ENCODE measurements at places on chromosomes 11 and 22. TPM values are rescaled to one million over a fixed set of nuclear protein-coding genes. Genes with fewer than 3 reads are reported as not detected.

DNA sequence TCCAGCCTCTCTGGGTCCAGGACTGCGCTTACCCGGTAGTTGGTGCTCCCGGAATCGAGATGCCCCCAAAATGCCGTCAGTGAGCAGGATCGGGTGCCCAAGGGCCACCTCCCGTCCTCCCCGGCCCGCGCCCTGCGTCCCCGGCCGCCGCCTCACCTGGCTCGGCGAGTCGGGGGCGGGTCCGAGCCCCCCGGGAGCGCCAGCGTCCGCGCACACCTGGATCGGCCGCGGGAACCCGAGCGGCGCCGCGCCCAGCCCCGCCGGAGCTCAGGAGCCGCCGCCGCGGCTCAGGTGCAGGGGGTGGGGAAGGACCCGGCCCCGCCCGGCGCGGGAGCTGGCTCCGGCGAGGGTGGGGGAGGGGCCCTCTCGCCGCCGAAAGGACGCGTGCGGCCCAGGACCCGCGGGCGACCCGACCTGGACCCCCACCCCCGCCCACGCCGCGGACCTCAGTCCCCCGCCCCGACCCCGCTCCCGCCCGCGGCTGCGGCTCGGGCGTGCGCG is at the start of gene SHANK2:
Gene SHANK2 (minus strand): TSS at position 309 of the 501 bp plus-strand sequence. CDS start 105,251 bp downstream, outside the sequence.
- peaks cover 27% of the 10 kb centered on the region for H3K27me3 ChIP-seq
- H3K36me3 ChIP-seq, result no peaks in the 10 kb centered on the region
- no peaks in the 10 kb centered on the region for H3K4me1 ChIP-seq
- DNase-seq, result no peak
- H3K27ac ChIP-seq, result no peak within 1 kb of the TSS

- no peaks in the 10 kb centered on the region for H3K36me3 ChIP-seq
- no peak overlapping the region for H3K4me3 ChIP-seq
- H3K27me3 ChIP-seq, result no peaks in the 10 kb centered on the region
- no peak for DNase-seq
- no peak overlapping the region for H3K27ac ChIP-seq
These were observed 20.6 kb downstream of the CYTH4 start for GRCh38 chr22:37302674-37303555.

DNA sequence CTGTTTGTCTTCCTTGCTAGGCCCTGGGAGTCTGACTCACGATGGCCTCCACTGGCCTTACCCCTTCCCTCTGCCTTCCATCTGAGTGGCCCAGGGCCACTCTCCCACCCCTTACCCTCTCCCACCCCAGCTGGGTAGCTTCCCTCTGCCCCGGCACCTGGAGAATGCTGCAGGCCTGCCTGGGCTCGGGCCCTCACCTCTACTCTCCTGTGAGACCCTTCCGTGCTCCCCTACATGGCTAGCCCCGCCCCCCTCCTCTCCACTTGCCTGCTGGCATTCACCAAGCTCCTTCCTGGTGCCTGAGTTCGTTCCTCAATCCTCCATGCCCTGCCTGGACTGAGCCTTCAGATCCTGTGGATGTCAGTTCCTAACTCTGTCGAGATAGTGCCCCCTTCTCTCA is 8.7 kb downstream of the RAB36 start:
- no peaks in the 10 kb centered on the region for H3K27me3 ChIP-seq
- H3K36me3 ChIP-seq, result no peaks in the 10 kb centered on the region
- no peak for DNase-seq
- H3K27ac ChIP-seq, result no peak overlapping the region

DNA sequence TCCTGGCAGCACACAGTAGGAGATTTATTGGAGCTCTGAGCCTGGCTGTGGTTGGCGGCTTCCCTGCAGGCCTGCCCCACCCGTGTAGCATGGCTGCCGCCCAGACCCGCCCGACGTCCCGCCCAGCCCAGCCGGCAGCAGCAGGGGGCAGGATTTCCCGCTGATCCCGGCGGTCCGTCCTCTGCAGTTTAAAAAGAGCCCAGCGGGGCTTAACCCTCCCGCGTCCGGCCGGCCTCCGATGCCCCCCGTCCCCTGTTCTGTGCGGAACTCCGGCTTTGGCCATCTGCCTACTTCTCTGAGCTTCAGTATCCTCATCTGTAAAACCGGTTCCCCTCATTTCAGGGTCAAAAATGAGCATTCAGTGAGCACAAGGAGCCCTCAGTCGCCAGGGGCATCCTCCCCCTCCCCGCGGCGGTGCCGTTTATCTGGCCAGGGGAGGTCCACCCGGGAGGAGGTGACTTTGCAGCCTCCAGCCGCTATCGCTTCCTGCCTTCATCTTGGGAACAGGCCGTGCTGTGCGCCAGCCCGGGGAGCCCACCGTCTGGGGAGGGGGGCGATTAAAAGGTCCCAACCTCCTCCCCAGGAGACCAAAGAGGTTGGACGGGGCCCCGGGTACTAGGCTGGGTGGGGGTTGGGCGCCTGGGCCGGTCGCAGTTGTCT is at the start of gene GAS2L1:
Gene GAS2L1 (plus strand): TSS at position 476 of the 660 bp plus-strand sequence. CDS start 1,456 bp downstream, outside the sequence.
- peak within 1 kb of the TSS; percentile 92 for H3K4me3 ChIP-seq
- no peaks in the 10 kb centered on the region for H3K36me3 ChIP-seq
- peaks cover 27% of the 10 kb centered on the region for H3K4me1 ChIP-seq
- DNase-seq, result peak; percentile 86
- peak within 1 kb of the TSS; percentile 81 for H3K27ac ChIP-seq

GRCh38 chr11:66904981-66905521 is 48.2 kb downstream of the LRFN4 start:
- H3K4me3 ChIP-seq, result no peak overlapping the region
- H3K4me1 ChIP-seq, result peaks cover 5% of the 10 kb centered on the region
- no peaks in the 10 kb centered on the region for H3K36me3 ChIP-seq
- H3K27ac ChIP-seq, result no peak overlapping the region
- DNase-seq, result no peak

DNA sequence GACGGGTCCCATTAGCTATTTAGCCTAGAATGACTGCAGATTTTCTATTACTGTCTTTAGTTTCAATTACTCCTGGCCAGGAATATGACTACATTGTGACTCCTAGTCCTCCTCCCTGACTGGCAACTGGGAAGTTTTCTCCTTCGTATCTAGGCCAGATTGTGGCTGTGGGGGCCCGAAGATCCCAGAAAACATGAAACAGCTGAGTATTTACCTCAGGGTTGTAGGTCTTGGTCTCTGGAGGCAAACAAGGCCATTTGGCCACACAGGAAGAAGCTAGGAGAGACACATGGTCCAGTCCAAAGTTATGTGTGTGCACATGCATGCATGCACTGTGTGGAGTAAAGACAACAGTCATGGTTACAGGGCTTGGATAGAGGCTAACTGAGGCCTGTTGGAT is 10.2 kb upstream of the GDPD4 start:
- no peaks in the 10 kb centered on the region for H3K4me1 ChIP-seq
- H3K36me3 ChIP-seq, result no peaks in the 10 kb centered on the region
- H3K27ac ChIP-seq, result no peak overlapping the region

GRCh38 chr11:65504674-65505465 is 6.0 kb downstream of the MALAT1 start:
- no peaks in the 10 kb centered on the region for H3K27me3 ChIP-seq
- peak overlapping the region; percentile 92 for H3K4me3 ChIP-seq
- H3K27ac ChIP-seq, result peak overlapping the region; percentile 99
- DNase-seq, result no peak
- peaks cover 30% of the 10 kb centered on the region for H3K4me1 ChIP-seq

GRCh38 chr11:115930291-115930690 is 426.1 kb upstream of the CADM1 start:
- H3K36me3 ChIP-seq, result no peaks in the 10 kb centered on the region
- DNase-seq, result no peak
- no peaks in the 10 kb centered on the region for H3K27me3 ChIP-seq
- no peaks in the 10 kb centered on the region for H3K4me1 ChIP-seq
- H3K27ac ChIP-seq, result no peak overlapping the region

DNA sequence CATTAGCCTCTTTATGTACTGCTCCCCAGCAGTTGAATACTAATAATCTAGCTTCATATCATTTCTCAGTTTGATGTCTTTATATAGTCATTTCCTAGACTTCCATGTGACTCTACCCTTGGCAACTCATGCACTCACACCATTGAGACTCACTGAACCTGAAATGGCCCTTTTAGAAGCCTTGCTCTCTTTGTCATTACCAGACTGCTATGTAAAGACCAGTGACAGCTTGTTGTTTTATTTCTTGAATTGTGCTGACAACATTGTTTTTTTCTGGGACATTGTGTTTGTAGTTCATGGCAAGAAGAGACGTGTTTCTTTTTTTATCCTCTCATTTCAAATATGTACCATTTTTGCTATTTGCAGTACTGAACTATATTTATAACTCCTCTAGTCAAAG is 256.5 kb downstream of the CNTN5 start:
- DNase-seq, result no peak
- no peaks in the 10 kb centered on the region for H3K36me3 ChIP-seq
- no peak overlapping the region for H3K4me3 ChIP-seq
- no peak overlapping the region for H3K27ac ChIP-seq
- no peaks in the 10 kb centered on the region for H3K4me1 ChIP-seq

- H3K27ac ChIP-seq, result no peak overlapping the region
- H3K4me1 ChIP-seq, result peaks cover 8% of the 10 kb centered on the region
- no peaks in the 10 kb centered on the region for H3K36me3 ChIP-seq
- H3K27me3 ChIP-seq, result no peaks in the 10 kb centered on the region
- no peak for DNase-seq
- H3K4me3 ChIP-seq, result no peak overlapping the region
These were observed 19.2 kb downstream of the FAM168A start for GRCh38 chr11:73578592-73579185.

- no peaks in the 10 kb centered on the region for H3K4me1 ChIP-seq
- H3K4me3 ChIP-seq, result peak overlapping the region; percentile 7
- H3K27me3 ChIP-seq, result peaks cover 9% of the 10 kb centered on the region
- H3K36me3 ChIP-seq, result no peaks in the 10 kb centered on the region
- peak overlapping the region; percentile 32 for H3K27ac ChIP-seq
- DNase-seq, result peak; percentile 66
These were observed 120.5 kb upstream of the FGF3 start for GRCh38 chr11:69939551-69940245.

DNA sequence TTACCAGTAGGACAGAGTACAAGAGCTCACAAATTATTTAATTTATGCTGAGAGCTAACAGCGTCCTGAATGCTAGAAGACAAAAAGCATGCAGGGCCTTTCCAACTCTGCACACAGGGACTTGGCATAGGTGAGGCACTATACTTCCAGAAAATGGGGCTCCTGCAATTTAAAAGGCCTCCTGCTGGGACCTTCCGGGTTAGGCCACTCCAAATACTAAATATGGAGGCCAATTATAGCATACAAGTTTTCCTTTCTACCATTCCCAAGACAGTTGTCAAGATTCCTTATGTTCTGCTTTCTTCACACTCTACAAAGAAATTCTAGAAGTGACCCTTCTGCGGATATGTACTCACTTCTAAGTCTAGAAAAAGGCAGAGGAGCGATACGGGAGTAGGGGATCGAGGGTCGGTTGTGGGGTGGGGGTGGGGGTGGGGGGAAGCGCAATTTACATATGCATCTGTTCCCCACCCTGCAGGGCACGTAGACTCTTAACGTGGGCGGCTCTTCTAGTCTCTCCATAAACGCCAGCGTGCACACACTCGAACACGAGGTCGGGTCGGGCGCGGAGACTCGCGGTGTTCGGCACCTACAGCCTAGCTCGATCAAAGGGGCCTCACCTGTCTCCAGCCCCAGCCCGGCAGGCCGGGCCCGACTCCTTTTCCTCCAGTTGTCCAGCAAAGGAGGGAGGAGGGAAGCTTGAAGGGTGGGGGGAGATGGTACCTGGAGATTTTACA is 728 bp downstream of the DCUN1D5 start:
- DNase-seq, result peak; percentile 61
- H3K27ac ChIP-seq, result peak overlapping the region; percentile 89
- peaks cover 24% of the 10 kb centered on the region for H3K4me1 ChIP-seq
- H3K4me3 ChIP-seq, result peak overlapping the region; percentile 98

DNA sequence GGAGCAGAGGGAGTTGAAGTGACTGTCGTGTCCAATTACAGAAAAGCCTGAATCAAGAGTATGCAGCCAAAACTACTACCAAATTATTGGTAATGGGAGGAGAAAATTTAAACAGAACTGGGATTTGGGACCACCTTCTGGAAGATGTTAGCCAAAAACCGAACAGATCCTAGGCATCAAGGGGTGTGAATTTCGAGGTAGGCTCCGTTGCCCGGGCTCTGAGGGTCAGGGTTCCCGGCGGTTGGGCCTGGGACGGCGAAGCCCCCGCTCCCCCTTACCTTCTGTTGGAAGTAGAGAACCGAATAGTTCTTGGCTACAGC is 313 bp downstream of the PRCP start:
- no peaks in the 10 kb centered on the region for H3K27me3 ChIP-seq
- peaks cover 13% of the 10 kb centered on the region for H3K4me1 ChIP-seq
- no peak for DNase-seq
- no peaks in the 10 kb centered on the region for H3K36me3 ChIP-seq

DNA sequence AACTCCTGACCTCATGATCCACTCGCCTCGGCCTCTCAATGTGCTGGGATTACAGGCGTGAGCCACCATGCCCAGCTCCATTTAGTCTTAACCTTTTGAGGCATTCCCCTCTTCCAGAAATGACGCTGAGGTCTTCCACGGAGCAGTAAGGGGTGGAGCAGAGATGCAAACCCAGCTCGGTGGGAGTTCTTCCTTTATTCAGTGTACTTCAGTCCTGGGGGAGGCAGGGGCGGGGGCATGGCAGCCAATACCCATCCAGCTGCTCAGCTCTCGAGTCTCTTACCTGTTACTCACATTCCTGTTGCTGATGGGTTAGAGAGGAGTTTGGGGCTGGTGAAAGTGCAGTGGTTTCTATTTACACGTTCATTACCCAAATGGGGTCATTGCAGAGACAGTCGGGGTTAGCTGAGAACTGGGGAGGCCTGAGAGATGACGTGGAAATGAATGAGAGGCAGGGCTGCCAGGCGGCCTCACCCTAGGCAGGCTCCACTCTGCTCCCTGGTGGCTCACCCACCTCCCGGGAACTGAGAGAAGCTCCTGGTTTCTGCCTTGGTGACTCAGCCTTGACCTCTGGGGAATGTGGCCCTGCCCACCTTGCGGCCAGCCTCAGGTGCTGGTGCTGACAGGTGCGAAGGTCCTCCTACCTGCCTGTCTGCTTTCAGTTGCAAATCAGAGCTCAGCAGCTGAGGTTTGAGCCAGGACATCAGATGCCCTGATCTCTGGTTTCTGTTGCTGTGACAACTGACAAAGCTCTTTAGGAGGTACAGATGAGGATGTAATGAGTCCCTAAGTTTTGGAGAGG is 13.4 kb upstream of the ST14 start:
- no peak overlapping the region for H3K27ac ChIP-seq
- no peak overlapping the region for H3K4me3 ChIP-seq
- no peaks in the 10 kb centered on the region for H3K4me1 ChIP-seq
- peaks cover 60% of the 10 kb centered on the region for H3K36me3 ChIP-seq

- H3K27me3 ChIP-seq, result no peaks in the 10 kb centered on the region
- no peaks in the 10 kb centered on the region for H3K4me1 ChIP-seq
- no peak overlapping the region for H3K4me3 ChIP-seq
- H3K36me3 ChIP-seq, result no peaks in the 10 kb centered on the region
These were observed 48.2 kb upstream of the CHST1 start for GRCh38 chr11:45713573-45713972.

PRR5 gene
- total RNA-seq, result 2.6 TPM

MCAM gene
- 24.5 TPM for total RNA-seq

NCAM1 gene
- total RNA-seq, result 50.3 TPM

MRPL21 gene
- total RNA-seq, result 59.2 TPM

GAS2L1 gene
- 7.1 TPM for total RNA-seq

AQP11 gene
- 0.88 TPM for total RNA-seq

OR52N4 gene
- total RNA-seq, result not detected
